CD4-positive, alpha-beta T cell treated with Interleukin-17A for 1 hour (primary cell): ENCODE measurements at places on chromosomes 1 and 21.

DNA sequence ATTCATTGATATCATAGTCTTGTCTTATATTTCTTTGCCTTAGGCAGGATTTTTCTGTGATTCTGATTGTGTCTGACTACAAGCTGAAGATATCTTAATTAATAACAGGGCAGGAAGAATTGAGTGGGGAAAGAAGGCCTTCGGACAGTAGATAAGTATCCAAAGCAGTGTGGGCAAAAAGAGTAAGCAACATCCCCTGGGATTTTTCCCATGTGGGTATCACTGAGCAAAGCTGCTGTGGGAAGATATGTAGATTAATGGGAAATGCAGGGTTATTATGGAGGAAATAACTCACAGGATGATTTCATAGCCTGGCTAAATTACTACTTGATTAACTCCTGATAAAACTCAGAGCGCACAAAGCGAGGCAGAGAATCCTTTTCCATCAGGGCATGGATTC lies 55.7 kb downstream of the RGS5 start:
- no peak for DNase-seq

DNA sequence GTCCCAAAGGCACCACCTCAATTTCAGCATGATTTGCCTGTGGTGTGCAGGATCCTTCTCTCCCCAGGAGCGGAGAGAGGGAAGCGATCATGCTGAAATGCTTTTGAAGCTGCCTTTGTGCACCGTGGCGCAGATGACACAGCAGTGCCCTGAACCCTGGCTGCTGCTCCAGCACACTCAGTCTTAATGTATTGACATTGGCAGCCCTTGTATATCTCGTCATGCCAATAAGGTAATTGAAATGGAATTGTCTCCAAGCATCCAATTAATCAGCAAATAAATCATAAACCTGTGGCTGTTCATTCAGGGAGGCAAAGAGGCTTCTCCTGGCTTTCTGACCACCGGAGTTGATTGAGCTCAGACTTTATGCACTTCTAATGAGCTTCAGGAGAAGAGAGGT lies 139.8 kb downstream of the KAZN start:
- no peak for DNase-seq

DNA sequence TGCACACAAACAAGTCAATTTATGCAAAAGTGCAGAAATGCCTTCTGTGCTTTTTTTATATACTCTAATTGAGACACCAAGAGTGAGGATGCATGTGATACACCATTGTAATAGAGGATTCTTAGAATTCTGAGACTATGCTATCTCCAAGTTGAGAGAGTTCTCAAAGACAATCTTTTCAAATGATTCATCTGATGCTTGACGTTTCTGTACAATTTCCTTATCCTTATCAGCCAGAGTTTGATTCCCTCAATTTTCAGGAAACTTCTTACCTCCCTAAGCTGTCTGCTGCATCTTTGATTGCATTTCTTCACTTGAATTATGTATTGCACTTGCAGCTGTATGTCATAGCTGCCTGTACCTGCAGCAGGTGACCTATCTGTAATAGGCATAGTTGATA lies 211.3 kb upstream of the SPAG17 start:
- DNase-seq: no peak

- no peak for DNase-seq
Measured at GRCh38 chr1:159218649-159219636, 14.3 kb downstream of the ACKR1 start.

- DNase-seq: no peak
Measured at GRCh38 chr1:10789047-10789791, 7.2 kb downstream of the CASZ1 start.
